ENCODE measurements at places on chromosomes 4 and X. TPM values are rescaled to one million over a fixed set of nuclear protein-coding genes. Genes with fewer than 3 reads are reported as not detected.

SRPK3 gene
- not detected for total RNA-seq

NSUN7 gene
- 0.29 TPM for total RNA-seq

MAGED4 gene
- 58.6 TPM for total RNA-seq

SH3RF1 gene
- 33.0 TPM for total RNA-seq

CCSER1 gene
- total RNA-seq: not detected

KLKB1 gene
- not detected for total RNA-seq

CFAP99 gene
- under 0.01 TPM for total RNA-seq

ELF4 gene
- total RNA-seq: 25.0 TPM

F8A2 gene
- total RNA-seq: not detected

SMS gene
- 69.2 TPM for total RNA-seq

- H3K27ac ChIP-seq: no peak overlapping the region
- no peaks in the 10 kb centered on the region for H3K27me3 ChIP-seq
- no peaks in the 10 kb centered on the region for H3K4me1 ChIP-seq
- no peaks in the 10 kb centered on the region for H3K36me3 ChIP-seq
Observed at GRCh38 chr4:170336238-170336775, 246.6 kb upstream of the AADAT start.

DNA sequence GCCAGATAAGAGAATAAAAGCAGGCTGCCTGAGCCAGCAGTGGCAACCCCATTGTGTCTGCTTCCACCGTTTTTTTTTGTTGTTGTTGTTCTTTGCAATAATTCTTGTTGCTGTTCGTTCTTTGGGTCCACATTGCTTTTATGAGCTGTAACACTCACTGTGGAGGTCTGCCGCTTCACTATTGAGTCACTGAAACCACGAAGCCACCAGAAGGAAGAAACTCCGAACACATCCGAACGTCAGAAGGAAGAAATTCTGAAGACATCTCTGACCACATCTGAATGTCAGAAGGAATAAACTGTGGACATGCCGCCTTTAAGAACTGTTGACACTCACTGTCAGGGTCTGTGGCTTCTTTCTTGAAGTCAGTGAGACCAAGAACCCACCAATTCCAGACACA lies 110.5 kb downstream of the PCDH18 start:
- no peaks in the 10 kb centered on the region for H3K4me1 ChIP-seq
- H3K36me3 ChIP-seq: no peaks in the 10 kb centered on the region
- DNase-seq: peak; percentile 67
- H3K27ac ChIP-seq: peak overlapping the region; percentile 54
- peak overlapping the region; percentile 55 for H3K4me3 ChIP-seq
- no peaks in the 10 kb centered on the region for H3K27me3 ChIP-seq

DNA sequence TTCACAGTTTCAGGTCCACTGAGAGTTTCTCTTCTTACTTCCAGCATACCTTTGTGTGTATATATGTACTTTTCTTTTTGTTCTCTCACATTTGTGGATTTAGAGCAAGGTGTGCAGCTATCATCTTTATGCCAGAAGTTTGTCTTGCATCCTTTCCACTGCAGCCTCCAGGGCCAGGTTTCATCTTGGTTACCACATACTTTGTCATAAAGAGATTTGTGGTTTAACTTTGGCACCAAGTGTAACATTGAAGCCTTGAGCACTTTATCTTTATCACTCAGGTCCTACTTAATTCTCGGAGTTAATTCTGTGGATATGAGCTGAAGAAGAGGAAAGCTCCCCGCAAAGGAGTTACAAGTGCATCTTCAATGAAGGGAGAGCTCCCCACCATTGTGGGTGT lies 31.4 kb upstream of the VMA21 start:
- no peaks in the 10 kb centered on the region for H3K27me3 ChIP-seq
- no peaks in the 10 kb centered on the region for H3K36me3 ChIP-seq
- no peak for DNase-seq
- H3K27ac ChIP-seq: no peak overlapping the region
- H3K4me1 ChIP-seq: no peaks in the 10 kb centered on the region

DNA sequence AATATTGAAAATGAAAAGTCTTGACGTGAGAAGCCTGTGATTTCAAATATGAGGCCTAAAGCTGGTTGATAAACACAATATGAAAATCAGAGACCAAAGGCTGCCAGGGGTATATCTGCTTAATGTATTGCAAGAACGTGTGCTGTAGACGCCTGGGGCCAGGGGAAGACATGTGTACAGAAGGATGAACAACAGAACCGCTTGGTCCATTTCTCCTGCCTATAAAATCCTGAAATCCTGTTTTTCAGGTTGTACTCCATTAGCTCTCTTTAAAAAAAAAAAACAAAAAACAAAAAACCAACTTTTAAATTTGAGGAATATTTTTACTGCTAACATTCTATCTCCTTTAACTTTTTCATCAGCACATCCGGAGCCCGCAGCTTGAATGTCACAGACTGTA lies 109.2 kb downstream of the STOX2 start:
- H3K4me3 ChIP-seq: no peak overlapping the region
- no peaks in the 10 kb centered on the region for H3K27me3 ChIP-seq
- no peaks in the 10 kb centered on the region for H3K36me3 ChIP-seq
- DNase-seq: no peak
- no peaks in the 10 kb centered on the region for H3K4me1 ChIP-seq

DNA sequence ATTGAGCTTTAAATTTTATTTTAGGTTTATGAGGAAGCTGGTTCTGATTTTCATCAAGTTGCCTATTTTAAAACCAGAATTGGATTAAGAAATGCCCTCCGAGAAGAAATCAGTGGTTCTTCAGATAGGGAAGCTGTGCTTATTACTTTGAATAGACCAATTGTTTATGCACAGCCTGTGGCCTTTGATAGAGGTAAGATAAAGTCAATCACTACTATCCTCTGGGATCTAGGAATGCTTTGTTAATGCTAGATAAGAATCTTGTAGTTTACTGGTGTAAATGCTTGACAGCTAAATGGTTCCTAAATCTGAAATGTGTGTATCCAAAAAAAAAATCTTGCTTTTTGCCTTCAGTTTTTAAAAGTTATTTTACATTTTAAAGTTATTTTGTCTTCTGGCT lies 73.0 kb upstream of the ADAD1 start:
- H3K36me3 ChIP-seq: peaks cover 10% of the 10 kb centered on the region
- no peak overlapping the region for H3K4me3 ChIP-seq
- no peak overlapping the region for H3K27ac ChIP-seq
- no peaks in the 10 kb centered on the region for H3K4me1 ChIP-seq

DNA sequence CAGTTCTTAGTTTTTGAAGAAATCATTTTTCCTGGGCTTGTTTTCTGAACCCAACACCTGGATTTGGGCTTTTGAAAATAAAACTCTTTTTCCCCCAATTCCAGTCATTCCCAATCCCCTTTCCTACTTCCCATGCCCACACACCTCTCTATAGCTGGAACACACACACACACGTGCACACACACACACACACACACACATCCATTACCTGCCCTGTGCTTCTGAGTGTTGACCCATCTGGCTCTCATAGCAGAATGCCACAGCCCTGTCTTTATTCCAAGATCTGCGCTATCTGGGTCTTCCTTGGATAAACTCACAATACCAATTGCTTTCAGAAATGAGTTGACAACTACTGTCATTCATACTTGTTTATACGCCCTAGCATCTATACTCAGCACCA lies 54.9 kb upstream of the C4orf54 start:
- no peaks in the 10 kb centered on the region for H3K27me3 ChIP-seq
- H3K36me3 ChIP-seq: no peaks in the 10 kb centered on the region
- DNase-seq: no peak
- no peak overlapping the region for H3K4me3 ChIP-seq
- no peak overlapping the region for H3K27ac ChIP-seq

DNA sequence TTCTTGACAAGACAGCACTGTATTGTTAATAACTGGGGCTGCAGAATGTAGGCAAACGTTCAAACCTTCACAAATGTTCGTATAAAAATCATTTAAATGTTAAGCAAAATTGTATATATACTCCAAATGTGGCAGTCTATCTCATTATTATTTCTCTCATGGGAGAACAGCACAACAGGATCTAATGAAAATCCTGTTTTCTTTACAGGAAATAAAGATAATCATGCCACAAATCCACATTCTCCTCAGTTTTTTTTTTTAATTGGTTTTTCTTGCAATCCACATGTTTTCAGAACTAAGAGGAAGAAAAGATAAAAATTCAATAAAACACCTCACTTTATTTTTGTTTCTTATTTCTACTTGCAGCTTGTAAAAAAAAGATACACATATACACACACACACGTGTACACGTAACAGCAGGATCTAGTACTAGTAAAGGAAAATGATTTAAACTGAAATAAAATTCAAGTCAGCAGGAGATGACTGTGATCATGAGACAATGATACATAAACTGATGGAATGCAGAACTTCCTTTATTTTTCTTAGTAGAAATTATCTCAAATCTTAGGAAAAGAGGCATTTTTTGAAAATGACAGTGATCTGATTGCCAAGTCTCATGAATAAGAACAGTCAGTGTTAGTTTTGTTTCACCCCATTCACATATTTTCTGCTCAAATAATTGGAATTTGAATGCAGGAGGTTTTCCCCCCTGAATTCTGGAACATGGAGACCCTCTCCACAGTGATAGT lies 11.3 kb downstream of the APBB2 start:
- H3K4me1 ChIP-seq: peaks cover 77% of the 10 kb centered on the region
- H3K36me3 ChIP-seq: no peaks in the 10 kb centered on the region
- no peaks in the 10 kb centered on the region for H3K27me3 ChIP-seq
- no peak for DNase-seq

DNA sequence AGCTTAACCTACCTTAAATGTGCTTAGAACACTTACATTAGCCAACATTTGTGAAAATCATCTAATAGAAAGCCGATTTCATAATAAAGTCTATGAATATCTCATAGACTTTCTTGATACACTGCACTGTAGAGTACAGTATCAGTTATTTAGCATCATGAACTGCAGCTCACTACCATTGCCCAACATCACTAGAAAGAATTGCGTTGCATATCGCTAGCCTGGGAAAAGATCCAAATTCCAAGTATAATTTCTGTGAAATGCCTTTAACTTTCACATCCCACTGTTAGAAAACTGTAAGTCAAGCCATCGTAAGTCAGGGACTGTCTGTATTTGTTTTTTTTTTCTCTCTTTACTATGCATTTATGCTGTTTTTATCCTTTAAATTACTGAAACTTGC lies 918.6 kb upstream of the PABPC4L start:
- H3K4me1 ChIP-seq: no peaks in the 10 kb centered on the region
- no peaks in the 10 kb centered on the region for H3K27me3 ChIP-seq
- no peak overlapping the region for H3K27ac ChIP-seq
- H3K36me3 ChIP-seq: no peaks in the 10 kb centered on the region
- DNase-seq: no peak
- no peak overlapping the region for H3K4me3 ChIP-seq

- H3K27ac ChIP-seq: no peak overlapping the region
- peaks cover 5% of the 10 kb centered on the region for H3K27me3 ChIP-seq
- no peak for DNase-seq
- H3K4me3 ChIP-seq: no peak overlapping the region
Observed at GRCh38 chrX:109943740-109944092, 59.2 kb upstream of the TMEM164 start.

GRCh38 chrX:12890467-12890866 lies 16.0 kb upstream of the TLR8 start:
- H3K36me3 ChIP-seq: no peaks in the 10 kb centered on the region
- no peaks in the 10 kb centered on the region for H3K4me1 ChIP-seq
- no peak overlapping the region for H3K27ac ChIP-seq
- no peak for DNase-seq
- H3K4me3 ChIP-seq: no peak overlapping the region
- H3K27me3 ChIP-seq: peaks cover 3% of the 10 kb centered on the region

DNA sequence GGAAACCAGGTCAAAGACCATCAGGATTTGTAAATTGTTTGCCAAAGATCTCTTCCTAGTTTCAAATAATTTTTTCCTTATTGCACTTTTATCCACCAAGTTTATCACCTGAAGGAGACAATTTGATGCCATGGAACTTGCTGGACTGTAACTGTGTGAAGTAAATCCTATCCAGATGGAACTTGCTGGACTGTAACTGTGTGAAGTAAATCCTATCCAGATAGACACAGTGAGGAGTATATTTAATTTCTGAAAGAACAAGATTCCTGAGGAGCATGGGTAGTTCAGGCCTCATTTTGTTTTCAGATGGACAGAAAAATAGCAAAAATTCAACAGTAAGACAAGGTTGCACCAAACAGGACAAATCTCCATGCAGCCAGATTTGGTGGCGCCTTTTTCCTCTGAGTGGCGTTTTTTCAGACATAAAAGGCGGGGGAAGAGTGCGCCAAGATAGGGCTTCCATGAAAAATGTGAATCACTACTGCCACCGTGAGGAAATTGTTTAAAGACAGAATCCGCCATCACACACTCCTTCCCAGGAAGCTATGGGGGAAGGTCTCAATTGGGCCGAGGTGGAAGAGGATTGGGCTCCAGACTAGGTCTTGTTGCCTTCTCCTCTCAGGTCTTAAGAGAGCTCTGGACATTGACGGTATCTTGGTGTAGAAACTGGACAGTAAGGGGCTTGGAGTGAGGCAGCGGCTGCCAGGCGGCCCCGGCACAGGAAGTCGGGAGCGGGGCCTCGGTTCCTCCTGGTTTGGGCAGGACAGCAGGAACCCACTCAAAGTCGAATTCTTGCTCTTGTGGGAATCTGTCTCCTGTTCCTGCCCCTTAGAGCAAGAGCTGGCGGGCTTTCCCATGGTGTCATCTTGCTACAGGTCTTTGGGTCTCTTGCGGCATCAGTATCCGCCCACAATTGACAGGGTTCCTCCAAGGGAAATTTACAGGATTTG lies 234.7 kb downstream of the OR13H1 start:
- peak; percentile 83 for DNase-seq
- H3K36me3 ChIP-seq: no peaks in the 10 kb centered on the region
- peak overlapping the region; percentile 72 for H3K4me3 ChIP-seq

DNA sequence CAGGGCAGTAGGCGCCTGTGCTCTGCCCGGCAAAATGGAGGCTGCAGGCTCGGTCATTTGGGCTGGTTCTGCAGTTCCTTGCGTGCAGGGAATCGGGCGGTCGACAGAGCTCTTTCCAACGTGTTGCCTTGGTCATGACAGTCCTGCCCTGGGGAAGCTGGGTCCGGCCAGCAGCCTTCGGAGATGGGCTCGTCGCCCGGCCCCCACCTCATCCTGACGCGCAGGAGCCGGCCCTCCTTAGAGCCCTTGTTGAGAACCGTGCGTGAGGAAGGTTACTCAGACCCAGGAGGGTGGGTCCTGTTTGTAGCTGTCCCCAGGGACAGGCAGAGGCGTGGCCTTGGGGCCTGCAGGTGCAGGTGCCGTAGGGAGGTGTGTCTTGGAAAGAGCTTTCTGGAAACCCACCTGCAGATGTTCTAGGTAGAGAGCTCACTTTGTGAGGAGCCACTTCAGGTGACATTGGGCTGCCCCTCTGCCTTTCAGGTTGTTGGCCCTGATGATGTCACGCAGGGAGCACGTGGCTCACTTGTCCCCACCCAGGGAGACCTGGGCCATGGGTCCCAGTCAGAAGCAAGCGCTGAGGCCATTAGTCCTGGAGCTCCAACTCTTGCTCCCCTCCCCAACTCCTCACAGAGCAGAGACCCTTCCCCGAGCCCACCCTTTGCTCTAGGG lies 15.2 kb upstream of the HGFAC start:
- no peak overlapping the region for H3K4me3 ChIP-seq
- H3K4me1 ChIP-seq: no peaks in the 10 kb centered on the region
- H3K27ac ChIP-seq: no peak overlapping the region
- no peaks in the 10 kb centered on the region for H3K27me3 ChIP-seq

All from osteoblast (primary cell).